Psoas muscle (tissue), 8 donors: ENCODE measurements at places on chromosomes 1 and 21. TPM values are rescaled to one million over a fixed set of nuclear protein-coding genes. Genes with fewer than 3 reads are reported as not detected.

SPRR1B gene
- polyA plus RNA-seq: not detected

AGT gene
- polyA plus RNA-seq: 187 TPM

- DNase-seq: no peak
Observed at GRCh38 chr1:201877877-201878401, 10.8 kb upstream of the SHISA4 start.

DNA sequence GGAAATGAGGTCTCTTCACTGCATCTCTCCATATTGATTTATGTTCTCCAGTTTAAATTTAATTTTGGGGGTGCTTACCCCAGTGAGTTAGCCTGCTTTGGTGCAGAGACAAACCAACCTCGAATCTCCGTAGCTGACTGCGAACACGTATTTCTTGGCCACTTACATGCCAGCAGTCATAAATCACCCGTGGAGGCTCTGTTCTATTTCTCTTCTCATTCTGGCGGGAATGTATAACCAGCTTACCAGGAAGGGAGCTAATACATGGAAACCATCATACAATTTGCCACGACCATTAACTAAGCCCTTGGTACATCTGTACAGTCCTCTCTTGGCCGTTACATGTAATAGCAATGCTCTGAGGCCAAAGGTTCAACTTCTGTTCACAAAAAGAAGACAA, 148.0 kb downstream of the PLA2G4A start:
- DNase-seq: no peak

- no peak for DNase-seq
Observed at GRCh38 chr1:152515434-152515783, 1.1 kb downstream of the CRCT1 start.

DNA sequence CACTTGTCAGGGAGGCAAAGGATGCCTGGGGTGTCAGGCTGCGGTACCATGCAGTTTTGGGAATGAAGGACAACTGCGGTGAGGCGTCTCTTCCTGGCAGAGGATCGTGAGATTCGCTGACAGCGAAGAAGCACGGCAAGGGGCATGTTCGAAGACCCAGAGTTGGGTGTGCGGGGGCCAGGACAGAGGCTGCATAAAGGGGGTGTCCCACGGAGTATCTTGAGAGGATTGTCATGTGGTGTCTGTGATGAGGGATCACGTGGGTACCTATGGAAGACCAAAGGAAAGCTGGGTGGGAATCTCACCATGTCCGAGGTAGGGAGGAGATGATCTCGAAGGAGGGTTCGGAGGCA, 372 bp downstream of the SLC25A44 start:
- DNase-seq: no peak
